Left renal pelvis (tissue), 4 donors: ENCODE measurements at places on chromosomes 16 and 17.

- no peak for DNase-seq
Measured at GRCh38 chr16:65384441-65384840, 262.6 kb upstream of the CDH11 start.

DNA sequence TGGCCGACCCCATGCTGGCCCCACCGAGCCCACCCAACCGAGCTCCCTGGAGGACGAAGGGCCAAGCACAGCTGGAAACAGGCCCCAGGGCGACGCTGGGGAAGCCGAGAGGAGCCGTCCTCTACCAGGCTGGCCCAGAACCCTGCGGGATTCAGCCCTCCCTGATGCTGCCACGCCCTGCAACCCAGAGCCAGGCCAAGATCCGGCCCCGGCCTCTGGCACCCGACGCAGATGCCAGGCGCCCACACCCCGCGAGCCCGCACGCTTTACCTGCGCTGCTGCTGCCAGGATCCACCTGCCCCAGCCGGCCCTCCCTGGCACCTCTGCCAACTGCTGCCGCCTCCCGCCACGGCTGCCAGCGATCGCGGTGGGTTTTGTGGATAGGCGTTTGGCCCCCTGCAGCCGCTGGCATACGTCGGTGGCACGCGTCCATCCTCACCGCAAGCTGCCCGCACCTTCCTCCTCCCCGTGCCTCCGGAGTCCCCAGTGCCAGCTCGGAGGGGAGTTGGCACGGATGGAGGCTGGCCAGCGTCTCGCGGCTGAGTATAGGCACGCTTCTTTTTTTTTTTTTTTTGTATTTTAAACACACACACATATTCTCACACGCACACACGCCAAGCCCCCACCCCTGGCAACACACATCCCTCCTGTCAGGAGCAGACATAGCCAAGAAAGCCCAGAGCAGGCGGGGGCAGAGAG is 41.3 kb upstream of the ACSF3 start:
- no peak for DNase-seq

- DNase-seq, result no peak
Measured at GRCh38 chr16:49755313-49755620, 100.6 kb downstream of the ZNF423 start.

DNA sequence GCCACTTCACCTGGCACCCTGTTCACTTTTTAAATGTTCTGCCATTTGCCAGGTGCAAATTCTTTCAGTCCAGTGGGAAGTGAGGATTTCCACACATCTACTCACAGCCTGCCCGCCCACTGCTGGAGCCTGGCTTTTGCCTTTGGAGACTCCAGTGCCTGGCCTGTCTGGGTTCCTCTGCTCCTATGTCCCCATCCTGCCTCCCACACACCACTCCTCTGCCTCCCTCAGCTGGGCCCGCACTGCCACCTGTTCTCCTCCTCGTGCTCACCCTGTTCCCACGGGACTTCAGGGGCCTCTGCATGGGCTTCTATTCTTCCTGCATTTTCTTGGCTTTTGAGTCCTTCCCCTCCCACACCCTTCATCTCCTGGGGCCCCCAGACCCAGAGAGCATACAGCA is 7.9 kb upstream of the NDRG4 start:
- no peak for DNase-seq

- no peak for DNase-seq
Measured at GRCh38 chr16:69848637-69849545, 86.8 kb downstream of the WWP2 start.

GRCh38 chr16:14041164-14041563 is 30.0 kb upstream of the MRTFB start:
- DNase-seq, result no peak

GRCh38 chr16:86306811-86307513 is 203.4 kb upstream of the FOXF1 start:
- DNase-seq, result no peak

- DNase-seq, result no peak
Measured at GRCh38 chr17:60901242-60901641, 223.6 kb downstream of the BCAS3 start.

- no peak for DNase-seq
Measured at GRCh38 chr17:72813481-72813880, 279.0 kb downstream of the SLC39A11 start.

GRCh38 chr17:70791748-70792443 is 622.6 kb downstream of the KCNJ2 start:
- DNase-seq, result no peak

GRCh38 chr16:80682421-80683070 is 121.9 kb downstream of the CDYL2 start:
- DNase-seq, result no peak

DNA sequence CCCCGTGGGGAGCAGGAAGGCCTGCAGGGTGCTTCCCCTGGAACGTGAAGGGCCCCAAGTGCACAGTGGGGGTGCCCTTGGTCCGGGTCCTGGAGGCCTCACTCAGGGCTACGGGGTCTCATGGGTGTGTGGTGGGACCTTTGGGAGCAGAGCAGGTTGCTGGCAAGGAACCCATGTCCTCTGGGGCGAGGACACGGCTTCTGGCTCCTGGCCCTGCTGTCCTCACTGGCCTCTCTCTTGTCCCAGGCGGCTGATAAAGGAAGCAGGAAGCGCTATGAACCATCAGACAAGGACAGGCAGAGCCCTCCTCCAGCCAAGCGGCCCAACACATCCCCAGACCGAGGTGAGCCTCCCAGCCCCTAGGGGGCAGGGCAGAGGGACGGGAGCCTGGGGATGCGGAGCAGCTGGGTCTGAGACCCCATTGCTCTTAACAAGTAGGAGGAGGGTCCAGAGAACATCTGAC is 9.8 kb upstream of the IL17C start:
- DNase-seq, result no peak

DNA sequence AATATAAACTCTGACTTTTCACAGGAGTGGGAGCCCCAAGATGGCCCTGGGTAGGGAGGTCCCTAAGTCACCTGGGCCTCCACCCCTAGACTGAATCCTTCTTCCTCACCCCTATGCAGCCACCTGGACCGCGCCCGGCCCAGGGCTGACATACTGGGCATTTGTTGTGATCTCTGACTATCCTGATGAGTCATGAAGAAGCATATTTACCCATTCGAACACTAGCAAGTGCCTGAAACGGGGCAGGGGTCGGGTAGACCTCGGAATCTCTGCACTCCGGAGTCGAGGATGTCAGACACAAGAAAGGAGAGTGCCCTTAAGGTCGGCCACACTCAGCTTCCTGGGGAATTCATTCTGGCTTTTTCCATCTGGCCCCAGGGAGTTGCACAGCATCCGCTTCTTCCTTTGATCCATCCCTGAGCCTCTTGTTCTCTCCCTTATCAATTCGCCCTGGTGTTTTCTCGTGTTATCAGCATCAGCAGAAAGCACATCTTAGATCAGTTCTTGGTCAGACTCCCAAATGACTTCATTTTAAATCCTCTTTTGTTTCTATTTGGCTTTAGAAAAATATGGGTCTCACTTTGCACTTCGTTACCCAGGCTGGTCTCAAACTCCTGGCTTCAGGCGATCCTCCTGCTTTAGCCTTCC is 10.4 kb downstream of the METTL22 start:
- no peak for DNase-seq

DNA sequence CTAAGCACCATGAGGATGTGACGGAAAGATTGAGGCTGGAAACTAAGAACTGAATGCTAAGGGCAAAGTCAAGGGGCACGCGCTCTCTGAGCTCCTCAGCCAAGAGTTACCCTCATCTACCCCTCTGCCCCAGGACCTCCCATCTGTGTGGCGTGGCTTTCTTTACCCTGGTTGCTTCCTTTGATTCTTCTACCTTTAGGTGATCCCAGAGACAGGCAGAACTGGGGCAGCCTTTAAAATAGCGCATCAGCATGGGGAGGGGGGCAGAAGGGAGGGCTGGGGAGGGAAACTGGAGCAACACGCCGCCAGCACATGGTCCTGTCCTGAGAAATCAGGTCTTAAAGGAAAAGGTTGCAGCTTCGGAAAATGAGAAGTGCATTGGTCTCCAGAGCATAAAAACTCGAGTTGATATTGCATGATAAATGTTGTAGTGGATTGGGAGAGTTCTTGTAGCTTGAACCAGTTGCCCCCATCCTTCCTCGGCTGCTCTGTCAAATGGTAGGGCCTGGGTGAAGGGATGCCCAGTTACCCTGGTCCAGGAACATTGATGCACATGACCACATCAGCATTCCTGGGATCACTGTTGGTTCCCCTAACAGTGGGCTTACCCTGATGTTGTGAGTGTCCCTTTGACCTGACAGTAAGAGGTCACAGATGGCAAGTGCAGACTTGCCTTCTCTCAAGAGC is 29.7 kb downstream of the LDHD start:
- no peak for DNase-seq

DNA sequence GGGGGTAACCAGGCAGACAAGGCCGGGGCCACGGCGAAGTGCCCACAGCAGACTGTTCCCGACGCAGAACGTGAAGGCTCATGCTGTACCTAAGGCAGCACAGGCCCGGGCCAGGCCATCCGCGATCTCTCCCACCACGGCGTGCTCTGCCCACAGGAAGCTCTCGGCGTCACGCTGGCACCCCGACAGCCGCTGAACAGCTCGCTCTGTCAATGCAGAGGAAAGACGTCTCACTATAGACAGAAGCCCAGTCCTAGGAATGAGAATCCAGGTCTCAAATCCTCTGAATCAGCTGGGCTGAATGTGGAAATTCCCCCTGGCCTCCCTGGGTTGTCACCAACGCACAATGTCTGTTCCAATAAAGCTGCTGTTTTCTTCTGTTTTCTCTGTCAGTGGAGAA is 21.4 kb downstream of the SERPINF1 start:
- no peak for DNase-seq

- no peak for DNase-seq
Measured at GRCh38 chr16:85347213-85347591, 234.9 kb upstream of the CIBAR2 start.

DNA sequence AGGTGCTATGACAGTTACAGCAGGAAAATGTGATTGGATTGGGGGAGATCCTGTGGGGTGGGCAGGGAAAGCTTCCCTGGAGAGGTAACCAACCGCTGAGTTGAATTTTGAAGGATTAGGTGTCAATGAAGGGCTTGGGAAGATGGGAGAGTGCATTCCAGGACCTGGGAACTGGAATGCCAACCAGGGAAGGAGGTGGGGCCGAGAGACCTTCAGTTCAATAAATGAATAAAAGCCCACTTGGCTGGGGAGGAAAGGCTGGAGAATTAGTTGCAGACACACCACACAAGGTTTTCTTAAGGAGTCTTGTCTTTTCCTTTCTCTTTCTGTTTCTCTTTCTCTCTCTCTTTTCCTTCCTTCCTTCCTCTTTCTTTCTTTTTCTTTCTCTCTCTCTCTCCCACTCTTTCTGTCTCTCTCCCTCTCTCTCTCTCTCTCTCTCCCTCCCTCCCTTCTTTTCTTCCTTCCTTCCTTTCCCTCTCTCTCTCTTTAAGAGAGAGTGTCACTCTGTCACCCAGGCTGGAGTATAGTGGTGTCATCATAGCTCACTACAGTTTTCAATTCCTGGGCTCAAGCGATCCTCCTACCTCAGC is 3.3 kb downstream of the USP43 start:
- DNase-seq, result no peak

DNA sequence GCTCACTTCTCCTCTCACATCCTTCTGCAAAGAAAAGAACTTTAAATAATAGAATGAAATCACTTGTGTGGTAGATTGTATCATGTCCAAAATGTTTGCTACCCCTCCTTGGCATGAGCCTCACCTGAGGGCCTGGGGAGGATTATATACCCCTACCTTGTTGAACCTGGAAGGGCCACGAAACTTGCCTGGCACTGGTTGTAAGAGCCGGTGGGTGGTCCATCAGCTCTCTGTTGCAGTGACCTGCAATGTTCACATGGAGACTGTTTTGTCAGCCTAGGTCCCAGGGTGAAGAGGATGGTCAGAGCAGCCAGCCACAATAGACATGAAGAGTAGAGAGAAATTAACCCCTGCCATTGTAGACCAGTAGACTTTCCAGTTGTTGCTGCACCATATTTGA is 10.2 kb downstream of the RSAD1 start:
- DNase-seq, result no peak

DNA sequence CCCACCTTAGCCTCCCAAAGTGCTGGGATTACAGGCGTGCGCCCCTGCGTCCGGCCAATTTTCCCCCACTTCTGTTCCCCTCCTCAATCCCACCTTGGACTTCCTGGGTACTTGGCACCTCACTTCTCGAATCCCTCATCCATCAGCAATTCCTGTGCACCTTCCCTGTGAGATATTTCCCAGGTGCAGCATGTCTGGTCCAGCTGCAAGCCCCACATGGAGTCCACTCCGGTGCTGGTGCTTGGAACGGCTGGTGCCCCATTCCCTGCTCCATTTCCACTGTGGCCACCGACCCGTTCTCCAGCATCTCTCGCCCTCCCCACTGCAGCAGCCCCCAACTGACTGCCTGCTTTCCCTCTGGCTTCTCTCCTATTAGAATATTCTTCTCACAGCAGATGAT is 35.3 kb downstream of the NOL11 start:
- no peak for DNase-seq

GRCh38 chr17:58329035-58329809 is 627 bp upstream of the TSPOAP1 start:
- DNase-seq, result no peak

DNA sequence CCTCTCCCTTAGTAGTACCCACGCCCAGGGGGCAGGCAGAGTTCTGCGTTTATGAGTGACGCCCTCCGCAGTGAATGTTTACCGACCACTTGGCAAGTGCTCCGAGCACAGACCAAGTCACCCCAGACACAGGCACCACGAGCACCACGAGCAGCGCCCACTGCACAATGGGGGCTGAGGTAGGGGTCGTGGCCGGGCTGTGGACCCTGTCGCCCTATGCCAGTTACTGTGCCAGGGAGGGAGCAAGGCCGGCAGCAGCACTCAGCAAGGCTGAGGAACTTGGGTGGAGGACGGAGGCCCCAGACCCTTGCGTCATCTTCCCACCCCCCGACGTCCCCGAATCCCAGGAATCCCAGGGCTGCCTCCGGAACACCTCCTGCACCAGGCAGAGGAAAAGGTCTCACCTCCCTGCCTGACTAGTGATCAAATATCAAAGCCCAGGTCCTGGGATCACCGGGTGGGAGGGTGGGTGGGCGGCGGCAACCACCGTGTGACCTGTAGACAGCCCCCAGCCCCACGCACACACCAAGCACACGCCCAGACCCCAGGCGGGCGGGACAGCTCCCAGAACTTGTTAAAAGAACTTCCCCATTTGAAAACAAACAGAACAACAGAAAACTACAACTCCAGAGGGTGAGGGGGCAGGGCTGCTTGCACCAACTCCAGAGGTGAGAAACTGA is 5.4 kb downstream of the VASN start:
- DNase-seq, result no peak

GRCh38 chr16:10312784-10313724 is 72.8 kb upstream of the ATF7IP2 start:
- DNase-seq, result peak; percentile 46
